ENCODE measurements at places on chromosomes 4 and X. TPM values are rescaled to one million over a fixed set of nuclear protein-coding genes. Genes with fewer than 3 reads are reported as not detected.

Gene MAGEA6
- total RNA-seq, result not detected

Gene BEX1
- total RNA-seq, result 10.7 TPM

DNA sequence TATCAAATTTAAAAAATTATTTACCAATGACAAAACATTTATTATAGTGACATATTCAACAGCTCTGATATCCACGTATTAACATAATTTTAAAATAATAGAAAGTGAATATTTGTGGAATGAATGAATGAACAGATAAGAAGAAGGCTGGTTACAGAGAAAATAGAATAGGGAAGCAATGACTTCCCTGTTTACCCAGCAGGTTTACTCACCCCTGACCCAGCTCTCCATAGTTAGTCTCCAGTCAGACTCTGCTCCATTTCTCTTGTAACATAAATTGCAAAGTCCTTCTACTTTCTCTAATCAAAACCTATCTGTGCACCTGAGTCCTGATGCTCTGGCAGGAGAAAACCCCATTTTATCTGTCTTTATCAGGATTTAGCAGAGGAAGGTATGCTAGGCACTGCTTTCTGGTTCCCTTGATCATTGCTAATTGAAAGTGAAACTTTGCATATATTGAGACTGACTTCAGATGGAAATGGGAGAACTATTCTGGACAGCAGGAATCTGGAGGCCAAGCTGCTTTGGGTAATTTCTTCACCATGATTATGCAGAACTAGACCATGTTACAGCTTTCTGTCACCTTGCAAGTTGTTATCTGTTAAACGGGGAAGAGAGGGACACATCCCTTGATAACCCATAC lies 363.0 kb downstream of the FAT4 start:
- H3K27me3 ChIP-seq, result no peaks in the 10 kb centered on the region
- no peak overlapping the region for H3K27ac ChIP-seq
- H3K4me1 ChIP-seq, result peaks cover 34% of the 10 kb centered on the region
- no peaks in the 10 kb centered on the region for H3K36me3 ChIP-seq
- H3K4me3 ChIP-seq, result no peak overlapping the region

GRCh38 chr4:5758741-5759140 lies 47.7 kb downstream of the EVC start:
- no peak overlapping the region for H3K27ac ChIP-seq
- peak; percentile 19 for DNase-seq
- H3K27me3 ChIP-seq, result no peaks in the 10 kb centered on the region

GRCh38 chr4:36138220-36138619 lies 106.1 kb downstream of the ARAP2 start:
- no peaks in the 10 kb centered on the region for H3K27me3 ChIP-seq
- no peaks in the 10 kb centered on the region for H3K4me1 ChIP-seq
- H3K27ac ChIP-seq, result no peak overlapping the region
- no peak for DNase-seq
- no peak overlapping the region for H3K4me3 ChIP-seq
- no peaks in the 10 kb centered on the region for H3K36me3 ChIP-seq

DNA sequence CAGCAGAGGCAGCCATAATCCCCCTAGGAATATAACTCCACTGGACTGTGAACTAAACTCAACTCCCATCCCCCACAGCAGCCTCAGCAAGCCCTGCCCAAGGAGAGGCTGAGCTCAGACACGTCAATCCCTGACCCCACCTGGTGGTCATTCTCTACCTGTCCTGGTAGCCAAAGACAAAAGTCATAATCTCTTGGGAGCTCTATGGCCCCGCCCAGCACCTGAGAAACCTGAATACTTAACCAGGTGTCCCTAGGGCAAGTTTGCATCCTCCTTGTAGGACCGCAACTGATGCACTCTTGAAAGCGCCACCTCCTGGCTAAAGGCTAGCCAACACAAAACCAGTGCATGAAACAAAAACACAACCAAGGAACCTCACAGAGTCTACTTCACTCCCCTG lies 18.4 kb downstream of the CT47B1 start:
- H3K27me3 ChIP-seq, result peaks cover 3% of the 10 kb centered on the region
- H3K4me1 ChIP-seq, result no peaks in the 10 kb centered on the region
- no peak overlapping the region for H3K27ac ChIP-seq
- no peak for DNase-seq

DNA sequence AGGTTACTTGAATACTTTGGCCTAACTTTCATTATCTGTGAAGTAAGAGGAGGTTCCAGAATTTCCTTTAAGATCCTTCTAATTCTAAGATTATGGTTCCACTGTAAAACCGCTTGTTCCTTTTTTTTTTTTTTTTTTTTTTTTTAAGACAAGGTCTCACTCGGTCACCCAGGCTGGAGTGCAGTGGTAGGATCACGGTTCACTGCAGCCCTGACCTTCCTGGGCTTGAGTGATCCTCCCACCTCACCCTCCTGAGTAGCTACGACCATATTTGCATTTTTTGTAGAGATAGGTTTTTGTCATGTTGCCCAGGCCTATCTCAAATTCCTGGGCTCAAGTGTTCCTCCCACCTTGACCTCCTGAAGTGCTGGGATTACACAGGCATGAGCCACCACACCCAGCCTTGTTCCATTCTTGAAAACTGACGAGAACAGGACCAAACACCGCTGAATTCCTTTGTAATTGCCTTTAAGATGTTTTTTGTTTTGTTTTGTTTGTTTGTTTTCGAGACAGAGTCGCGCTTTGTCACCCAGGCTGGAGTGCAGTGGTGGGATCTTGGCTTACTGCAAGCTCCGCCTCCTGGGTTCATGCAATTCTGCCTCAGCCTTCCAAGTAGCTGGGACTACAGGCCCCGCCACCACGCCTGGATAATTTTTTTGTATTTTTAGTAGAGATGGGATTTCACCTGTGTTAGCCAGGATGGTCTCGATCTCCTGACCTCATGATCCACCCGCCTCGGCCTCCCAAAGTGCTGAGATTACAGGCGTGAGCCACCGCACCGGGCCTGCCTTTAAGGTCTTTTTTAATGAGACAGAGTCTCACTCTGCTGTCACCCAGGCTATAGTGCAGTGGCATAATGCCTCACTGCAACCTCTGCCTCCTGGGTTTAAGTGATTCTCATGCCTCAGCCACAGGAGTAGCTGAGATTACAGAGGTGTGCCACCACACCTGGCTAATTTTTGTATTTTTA lies 6.8 kb downstream of the PDS5A start:
- peaks cover 26% of the 10 kb centered on the region for H3K36me3 ChIP-seq
- H3K27ac ChIP-seq, result peak overlapping the region; percentile 68
- no peaks in the 10 kb centered on the region for H3K27me3 ChIP-seq
- H3K4me3 ChIP-seq, result no peak overlapping the region
- DNase-seq, result no peak

Data from osteocyte (in vitro differentiated cells).